Cardiac septum (tissue), 1 donor: ENCODE measurements at places on chromosomes 5 and 9. TPM values are rescaled to one million over a fixed set of nuclear protein-coding genes. Genes with fewer than 3 reads are reported as not detected.

SCGB3A2 gene
- total RNA-seq: not detected

ZNF366 gene
- total RNA-seq: 3.7 TPM

BARHL1 gene
- not detected for total RNA-seq

SPINK9 gene
- not detected for total RNA-seq

TDRD7 gene
- 8.8 TPM for total RNA-seq
